Stimulated activated CD4-positive, alpha-beta T cell treated with anti-CD3 and anti-CD28 coated beads, Interleukin-1b, Interleukin-23, amount 100 ng/mL, for 1 hour (primary cell): ENCODE measurements at places on chromosomes 11 and 22.

DNA sequence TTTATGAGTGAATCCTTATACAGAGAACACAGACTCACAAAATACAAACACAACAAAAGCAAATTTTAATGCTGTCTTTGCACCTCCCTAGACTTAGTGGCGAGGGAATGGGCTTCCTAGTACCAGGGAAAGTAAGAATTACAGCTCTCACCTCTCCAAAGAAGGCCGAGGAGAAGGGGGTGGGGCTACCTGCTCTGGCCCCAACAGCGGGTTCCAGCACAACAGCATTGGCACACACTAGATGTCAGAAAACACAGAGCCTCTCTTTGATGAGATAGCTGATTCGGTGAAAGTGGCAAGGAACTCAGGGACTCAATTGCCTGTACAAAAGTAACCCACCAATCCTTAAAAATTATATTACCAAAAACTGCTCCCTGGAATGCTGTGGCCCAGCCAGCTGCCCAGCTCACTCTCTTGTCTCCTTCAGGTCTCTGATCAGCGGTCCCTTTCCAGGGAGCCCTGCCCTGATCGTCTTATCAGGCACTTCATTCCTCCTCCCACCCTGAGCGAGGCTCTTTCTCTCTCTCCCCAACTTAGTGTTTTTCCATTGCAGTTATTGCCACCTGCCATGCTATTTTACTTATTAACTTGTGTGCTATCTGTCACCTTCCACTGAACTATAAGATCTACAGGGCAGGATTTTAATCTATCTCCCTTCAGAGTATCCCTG, 30.7 kb downstream of the SPON1 start:
- no peak for DNase-seq

DNA sequence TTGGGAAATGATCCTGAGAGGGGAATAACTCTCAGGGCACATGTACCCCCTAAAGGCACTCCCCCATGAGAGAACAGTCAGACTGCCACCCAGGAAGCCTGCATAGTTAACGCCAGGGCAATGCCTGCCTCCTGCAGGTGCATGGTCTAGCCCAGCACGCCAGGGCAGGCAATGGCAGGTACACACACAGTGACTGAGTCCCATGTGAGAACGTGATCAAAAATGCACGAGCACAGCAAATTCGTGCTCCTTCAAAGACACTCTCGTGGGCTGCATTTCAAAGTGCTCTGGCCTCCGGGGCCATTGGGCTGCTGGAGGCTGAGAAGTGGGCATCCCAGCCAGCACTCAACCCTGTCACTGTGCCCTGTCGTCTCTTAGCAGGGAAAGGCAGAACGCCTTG, 79.7 kb downstream of the SHANK2 start:
- DNase-seq, result no peak

DNA sequence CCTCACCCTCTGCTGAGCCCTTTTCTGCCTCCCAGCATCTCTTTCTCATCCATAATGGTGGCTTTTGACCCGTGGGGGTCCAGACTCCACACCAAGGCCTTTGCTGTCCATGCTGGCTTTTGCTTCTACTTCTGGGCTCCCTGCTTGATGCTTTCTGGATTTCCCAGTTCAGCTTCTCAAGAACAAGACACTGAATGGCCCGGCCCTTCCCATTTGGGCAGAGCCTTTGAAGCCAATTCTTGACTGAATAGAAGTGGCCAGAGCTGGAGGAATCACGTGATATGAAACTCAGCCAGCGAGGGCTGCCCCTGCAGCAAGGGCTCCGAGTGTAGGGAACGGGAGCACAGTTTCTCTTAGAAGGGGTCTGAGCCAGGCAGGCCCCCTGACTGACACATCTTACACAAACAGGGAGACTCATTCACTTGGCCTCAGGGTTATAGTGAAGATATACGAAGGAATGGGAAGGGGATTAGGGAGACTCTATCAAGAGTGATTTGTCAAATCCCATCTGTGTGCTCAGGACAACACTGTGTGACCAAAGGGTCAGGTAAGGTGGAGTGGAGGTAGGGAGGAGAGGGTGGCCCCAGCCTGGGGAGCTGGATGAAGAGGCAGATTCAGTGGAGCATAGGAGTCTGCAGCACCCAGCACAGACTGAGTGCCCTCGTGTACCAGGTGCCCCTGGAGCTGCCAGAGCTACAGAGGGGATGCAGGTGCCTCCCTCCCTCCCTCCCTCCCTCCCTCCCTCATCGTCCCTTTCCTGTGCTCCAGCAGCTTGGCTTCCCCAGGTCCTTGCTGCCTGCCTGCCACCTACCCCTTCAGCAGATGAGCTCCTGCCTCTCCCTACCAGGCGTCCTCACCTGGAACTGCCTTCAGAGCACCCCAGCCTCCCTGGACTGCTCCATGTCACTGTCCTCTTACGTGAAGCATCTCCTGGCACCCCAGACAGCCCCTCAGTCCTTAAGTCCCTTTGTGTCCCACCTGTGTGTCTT, 106.0 kb downstream of the TRIM29 start:
- DNase-seq, result no peak

GRCh38 chr11:76834151-76834550, 26.6 kb upstream of the ACER3 start:
- no peak for DNase-seq

- DNase-seq, result no peak
Measured at GRCh38 chr11:73750228-73750627, 10.6 kb downstream of the RAB6A start.

GRCh38 chr11:93741882-93742226, 382 bp downstream of the C11orf54 start:
- no peak for DNase-seq
